ENCODE measurements at places on chromosomes 1 and 21.

DNA sequence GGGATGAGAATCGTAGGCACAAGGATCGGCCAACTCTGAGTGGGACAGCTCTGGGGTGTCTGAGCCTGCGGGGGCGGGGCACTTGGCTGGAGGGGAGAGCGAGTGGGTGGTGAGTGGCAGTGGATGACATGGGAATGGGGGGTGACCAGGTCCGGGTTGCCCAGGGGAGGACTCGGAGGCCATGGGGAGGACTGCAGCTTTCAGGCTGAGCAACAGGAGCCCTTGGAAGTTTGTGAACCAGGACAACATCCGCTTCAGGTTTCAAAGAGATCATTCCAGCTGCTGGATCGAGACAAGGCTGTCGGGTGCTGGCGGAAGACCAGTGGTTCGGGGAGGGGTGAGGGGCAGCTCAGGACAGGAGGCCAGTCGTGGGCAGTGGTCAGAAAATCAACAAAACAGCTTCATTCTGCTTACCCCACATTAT, 124.4 kb upstream of the IRF2BP2 start:
- DNase-seq, result no peak

DNA sequence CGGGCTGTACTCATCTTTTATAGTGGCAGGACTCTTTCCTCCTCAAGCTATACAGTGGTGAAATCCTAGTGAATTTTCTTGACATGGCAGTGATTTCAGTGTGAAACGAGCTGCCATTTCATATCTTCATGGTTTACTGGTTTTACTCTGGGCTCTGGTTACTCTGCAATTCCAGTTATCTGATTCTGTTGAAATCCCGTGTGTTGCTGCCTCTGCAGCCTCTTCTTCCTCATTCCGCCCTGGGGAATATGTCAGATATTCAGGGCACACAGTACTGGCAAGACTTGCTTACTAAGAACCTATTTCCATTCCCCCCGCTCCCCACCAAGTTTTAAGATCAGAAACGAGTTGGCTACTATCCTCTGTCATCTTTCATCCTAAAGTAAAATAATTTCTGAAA, 7.9 kb upstream of the OR2B11 start:
- DNase-seq, result no peak

- DNase-seq, result no peak
Observed at GRCh38 chr1:30734580-30734979, 11.2 kb upstream of the MATN1 start.

GRCh38 chr1:25641931-25642573, 25.5 kb downstream of the MAN1C1 start:
- DNase-seq, result no peak

- peak; percentile 7 for DNase-seq
Observed at GRCh38 chr1:180947499-180947885, 34.8 kb downstream of the KIAA1614 start.

GRCh38 chr1:68521286-68521685, 24.4 kb upstream of the DEPDC1 start:
- no peak for DNase-seq
